ENCODE measurements at places on chromosomes 11 and 22.

DNA sequence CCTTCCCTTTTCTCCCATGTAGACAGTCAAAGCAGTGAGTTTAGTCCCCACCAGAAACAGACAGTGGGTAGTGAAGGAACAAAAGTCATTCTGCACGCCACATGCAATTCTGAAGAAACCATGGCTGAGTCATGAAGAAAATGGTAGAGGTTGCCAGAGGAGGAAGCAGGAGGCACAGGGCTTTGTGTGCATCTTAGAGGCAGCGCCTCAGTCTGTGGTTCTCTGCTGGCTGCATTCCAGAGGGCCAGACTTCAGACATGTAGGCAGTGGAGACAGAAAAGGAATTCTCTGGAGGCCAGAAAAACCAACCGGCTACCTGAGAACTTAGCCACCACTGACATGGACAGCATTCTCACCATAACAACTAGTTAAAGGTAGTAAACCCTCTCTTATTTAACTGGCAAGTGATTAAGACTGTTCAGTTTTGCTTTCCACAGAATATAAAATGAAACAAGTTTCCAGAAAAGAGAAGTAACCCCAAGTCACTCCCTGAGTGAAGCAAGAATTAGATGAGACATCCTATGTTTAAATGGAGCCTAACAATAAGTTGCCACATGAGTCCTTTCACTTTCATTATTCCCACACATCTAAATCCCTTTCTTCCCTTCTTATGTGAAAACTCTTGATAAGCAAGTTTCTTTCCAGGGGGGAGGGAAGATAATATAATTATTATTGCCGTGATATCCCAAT lies 556.1 kb downstream of the SOX6 start:
- DNase-seq = no peak

DNA sequence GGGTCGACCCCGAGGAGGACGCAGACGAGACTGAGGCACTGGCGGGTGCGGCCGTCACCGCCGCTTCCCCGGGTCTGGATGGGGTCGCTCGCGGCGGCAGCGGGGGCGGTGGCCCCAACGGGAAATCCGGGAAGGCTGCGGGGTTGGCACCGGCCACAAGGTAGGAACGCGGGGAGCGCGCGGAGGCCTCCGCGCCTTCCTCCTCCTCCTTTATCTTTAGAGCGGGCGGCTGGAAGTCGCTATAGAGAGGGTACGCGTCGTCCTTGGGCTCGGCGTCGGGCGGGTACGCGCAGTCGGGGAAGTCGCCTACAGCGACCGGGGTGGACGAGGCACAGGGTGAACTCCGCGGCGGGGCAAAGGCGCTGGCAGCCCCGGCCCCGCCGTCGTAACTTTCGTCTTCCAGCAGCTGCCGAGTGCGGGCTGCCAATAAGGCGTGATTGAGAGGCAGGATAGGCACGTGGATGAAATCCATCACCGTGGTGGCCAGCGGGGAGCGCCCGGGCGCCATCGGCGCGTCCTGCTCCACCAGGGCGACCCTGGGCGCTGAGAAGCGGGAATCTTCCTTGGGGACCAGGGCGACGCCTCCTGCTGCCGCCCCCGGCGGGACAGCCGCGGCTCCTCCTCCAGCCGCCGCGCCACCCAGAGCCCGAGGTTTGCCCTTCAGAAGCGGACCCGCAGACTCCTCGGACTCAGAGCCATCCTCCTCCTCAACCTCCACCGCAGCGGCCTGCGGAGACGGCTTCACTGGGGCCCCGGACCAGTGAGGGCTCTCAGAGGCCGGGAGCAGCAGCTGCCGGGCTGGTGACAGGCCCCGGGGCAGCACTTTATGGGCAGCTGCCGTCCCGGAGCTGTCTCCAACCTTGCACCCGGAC lies 1.7 kb downstream of the PGR start:
- DNase-seq = no peak

DNA sequence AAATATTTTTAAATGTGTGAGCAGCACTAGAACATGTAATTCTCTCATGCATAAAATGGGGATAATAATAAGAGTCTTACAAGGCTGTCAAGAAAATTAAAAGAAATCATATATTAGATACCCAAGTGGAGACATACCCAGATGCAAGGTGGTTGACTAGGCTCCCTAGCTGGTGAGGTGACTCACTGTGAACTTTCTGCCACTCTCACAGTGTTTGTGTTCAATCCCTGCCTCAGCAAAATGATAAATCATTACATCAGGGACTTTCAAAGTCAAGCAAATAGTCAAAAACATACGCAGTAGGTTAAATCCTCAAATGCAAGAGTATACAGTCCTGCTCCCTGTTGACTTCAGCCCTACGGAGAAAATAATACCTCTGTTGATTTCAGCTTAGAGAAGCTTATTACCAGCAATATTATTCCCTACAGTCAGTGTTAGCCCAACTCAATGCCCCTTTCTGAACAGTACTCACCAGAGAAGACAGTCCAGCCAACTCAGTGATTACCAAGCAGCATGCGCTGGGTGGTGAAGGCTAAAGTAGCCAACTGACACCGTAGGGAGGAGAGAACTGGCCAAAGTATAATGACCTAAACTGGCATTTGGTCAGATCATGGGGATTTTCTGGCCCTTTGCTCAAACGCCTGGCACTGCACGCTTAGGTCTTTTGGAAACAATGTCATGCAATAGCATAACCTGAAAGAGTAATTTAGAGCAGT lies 73.1 kb upstream of the BARX2 start:
- no peak for DNase-seq

DNA sequence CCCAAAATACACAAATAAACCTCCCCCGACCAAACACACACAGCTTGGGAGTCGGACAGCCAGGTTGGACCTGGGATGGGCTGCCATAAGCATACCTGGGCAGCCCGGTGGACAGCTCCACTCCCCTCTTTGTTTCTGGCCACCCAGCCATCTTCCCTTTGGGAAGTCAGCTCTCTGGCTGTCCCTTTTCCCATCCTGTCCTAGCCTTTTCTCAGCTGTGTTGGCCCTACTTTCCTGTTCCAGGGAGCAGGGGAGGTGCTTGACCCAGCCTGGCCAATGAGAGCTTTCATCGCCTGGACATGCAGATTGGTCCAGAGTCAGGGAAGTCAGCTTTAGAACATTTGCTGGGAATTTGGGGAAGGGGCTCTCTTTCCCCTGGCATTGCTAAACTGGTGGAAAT lies 68.7 kb upstream of the NECTIN1 start:
- DNase-seq = no peak

- no peak for DNase-seq
Measured at GRCh38 chr11:134126217-134126822, 57.4 kb downstream of the JAM3 start.

DNA sequence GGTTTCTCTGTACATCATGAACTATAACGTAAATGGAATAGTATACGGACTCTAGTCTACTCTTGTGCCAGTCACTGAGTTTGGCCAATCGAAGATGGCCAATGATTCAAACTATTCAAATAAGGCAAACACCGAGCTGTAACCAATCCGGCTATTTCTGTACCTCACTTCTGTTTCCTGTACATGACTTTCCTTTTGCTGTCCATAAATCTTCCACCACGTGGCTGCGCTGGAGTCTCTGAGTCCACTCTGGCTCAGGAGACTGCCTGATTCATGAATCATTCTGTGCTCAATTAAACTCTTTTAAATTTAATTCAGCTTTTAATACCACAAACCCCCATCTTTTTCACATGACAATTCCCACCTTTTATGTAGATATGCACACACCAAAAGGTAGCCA lies 1.5 kb upstream of the JAML start:
- no peak for DNase-seq

DNA sequence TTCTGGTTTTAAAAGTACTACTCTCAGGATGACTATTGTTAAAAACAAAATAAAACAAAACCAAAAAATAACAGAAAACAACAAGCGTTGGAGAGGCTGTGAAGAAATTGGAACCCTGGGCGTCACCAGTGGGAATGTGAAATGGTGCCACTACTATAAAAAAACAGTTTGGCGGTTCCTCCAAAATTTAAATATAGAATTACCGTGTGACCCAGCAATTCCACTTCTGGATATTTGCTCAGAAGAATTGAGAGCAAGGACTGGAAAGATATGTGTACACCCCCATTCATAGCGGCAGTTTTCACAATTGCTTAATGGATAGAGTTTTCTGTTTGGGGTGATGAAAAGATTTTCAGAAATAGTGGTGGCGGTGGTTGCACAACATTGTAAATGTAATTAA lies 8.6 kb downstream of the APOA4 start:
- no peak for DNase-seq

DNA sequence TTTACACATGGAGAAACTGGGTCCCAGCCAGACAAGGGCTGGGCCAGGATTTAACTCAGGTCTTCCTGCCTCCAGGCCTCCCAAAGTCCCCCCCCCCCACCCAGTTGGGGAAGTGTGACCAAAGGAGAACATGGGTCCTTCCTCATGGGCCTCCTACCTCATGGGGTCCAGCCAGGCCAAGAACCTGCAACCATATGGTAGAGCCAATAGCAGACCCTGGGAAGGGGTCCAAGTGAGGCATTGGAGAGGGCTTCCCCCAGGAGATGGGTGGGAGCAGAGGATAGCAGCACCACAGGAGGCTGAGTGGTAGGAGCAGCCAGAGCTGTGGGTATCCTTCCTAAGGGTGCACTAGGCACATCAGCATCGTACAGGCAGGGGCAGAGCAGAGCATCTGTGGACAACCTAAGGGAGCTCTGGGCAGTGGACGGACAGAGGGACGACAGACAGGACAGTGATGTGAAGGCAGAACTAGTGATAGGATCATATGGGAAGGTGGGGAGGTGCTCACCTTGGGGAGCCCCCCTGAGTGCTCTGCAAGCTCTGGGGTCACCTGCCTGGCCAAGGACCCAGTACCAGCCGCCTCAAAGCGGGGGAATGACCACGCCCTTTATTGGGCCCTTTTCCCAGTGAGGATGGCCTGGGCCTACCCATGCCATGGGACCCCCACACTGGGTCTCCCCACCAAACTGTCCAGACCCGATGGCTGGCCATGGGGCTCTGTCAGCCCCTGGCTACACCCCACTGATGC lies 4.5 kb downstream of the ARVCF start:
- DNase-seq = no peak

- DNase-seq = no peak
Measured at GRCh38 chr22:48536541-48537342, 1290.9 kb downstream of the BRD1 start.

- no peak for DNase-seq
Measured at GRCh38 chr11:133577403-133577802, 45.1 kb upstream of the OPCML start.

- DNase-seq = no peak
Measured at GRCh38 chr11:47716692-47717091, 1.5 kb upstream of the AGBL2 start.

- DNase-seq = no peak
Measured at GRCh38 chr11:33721426-33721825, 14.8 kb downstream of the CD59 start.

- no peak for DNase-seq
Measured at GRCh38 chr11:98587884-98588283, 432.9 kb upstream of the CNTN5 start.

GRCh38 chr22:46112405-46112804 lies 37.9 kb upstream of the PPARA start:
- DNase-seq = no peak

DNA sequence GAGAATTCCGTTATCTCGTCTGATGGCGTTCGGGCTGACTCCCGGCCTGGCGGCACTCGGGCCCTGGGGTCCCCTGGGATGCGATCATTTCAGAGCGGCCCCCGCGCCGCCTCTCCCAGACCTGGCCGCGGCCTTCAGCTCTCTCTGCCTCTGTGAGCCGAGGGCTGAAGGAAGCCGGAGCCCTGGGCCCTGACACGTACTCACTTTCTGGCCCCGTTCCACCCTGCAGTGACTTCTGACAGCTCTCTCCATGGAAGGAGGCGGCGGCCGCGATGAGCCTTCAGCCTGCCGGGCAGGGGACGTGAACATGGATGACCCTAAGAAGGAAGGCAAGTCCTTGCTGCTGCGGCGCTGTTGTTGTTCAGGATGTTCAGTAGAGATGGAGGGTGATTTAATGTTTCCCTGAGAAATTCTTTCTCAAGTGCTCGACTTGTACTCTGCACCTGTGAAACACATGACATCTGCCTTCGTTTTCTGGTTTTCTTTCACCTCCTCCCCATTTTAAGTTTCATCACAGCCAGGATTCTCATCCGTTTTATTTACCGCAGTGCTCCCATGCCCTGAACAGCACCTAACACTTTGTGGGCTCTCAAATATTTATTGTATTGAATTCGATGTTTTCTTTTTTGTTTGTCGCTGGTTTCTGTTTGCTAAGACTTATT lies 612 bp downstream of the GTSE1 start:
- DNase-seq = no peak

DNA sequence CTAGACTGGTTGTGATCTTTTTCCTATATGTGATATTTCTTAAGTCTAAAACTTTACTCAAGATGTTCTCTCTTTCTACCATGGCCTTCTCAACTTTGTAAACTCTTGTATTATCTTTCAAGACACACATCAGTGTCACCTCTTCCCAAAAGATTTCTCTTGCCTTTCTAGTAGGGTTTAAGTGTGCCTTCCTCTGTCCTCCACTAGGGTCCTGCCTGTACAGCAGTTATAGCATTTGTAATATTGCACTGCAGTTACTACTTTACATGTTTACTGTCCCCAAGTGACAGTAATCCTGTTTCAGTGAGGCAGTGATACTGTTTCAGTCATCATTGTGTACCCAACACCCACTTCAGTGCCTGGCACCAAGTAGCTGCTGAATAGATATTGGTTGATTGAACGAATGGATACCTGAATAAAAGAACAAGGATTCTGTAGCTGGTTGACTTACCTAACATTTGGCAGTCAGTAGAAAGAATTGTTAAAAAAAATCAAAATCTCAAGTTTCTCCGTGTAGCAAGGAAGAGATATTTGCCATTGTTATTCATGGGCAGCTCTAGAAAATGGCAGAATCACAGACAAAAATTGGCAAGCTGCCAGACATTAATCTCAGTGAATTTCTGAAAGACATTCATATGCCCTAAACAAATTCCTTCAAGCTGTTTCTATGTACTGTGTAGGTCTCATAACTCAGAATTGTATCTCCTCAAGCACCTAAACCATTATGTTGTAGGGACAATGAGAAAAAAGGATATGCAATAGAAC lies 79.4 kb downstream of the RBMXL2 start:
- no peak for DNase-seq

GRCh38 chr11:94020777-94021481 lies at the start of gene HEPHL1:
Gene HEPHL1, plus strand, starts transcription at chr11:94021354. Its CDS starts 15 bp downstream, at chr11:94021369.
- no peak for DNase-seq
